Activated T-helper 1 cell treated with anti-CD3 and anti-CD28 coated beads, Interleukin-2, amount 50 U/mL, for 16 hours (primary cell): ENCODE measurements at places on chromosomes 5 and 9.

- DNase-seq = no peak
Observed at GRCh38 chr9:438961-439768, 224.5 kb downstream of the DOCK8 start.

GRCh38 chr9:70959366-70959765 lies 162.1 kb downstream of the TRPM3 start:
- DNase-seq = no peak

DNA sequence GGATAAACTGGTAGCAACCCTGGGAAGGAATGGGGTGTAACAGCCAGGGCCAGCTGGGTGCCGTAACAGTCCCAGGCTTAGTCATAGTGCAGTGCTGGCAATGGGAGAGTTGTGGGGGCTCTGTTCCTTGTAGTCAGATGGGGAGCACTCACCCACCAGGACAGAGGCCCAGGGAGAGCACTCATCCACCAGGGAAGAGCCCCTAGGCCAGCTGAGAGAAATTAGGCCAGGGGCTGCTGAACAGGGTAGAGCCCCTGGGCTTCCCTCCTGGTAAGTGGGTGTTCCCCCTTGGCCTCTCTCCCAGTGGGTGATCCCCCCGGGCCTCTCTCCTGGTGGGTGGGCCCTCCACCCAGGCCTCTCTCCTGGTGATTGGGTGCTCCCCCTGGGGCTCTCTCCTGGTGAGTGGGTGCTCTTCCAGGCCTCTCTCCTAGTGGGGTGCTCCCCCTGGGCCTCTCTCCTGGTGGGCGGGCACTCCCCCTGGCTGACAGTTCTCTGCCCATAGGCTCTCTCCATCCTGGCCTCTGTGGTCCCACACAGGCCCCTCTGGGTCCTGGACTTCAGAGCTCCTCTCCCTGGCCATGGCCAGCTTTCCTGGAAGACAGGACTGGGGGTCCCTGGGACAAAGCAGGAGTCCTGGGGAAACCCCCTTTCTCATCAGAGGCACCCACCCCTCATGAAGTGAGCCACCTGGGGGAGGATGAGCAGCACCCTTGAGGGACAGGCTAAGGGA lies 13.4 kb downstream of the FGD3 start:
- DNase-seq = no peak

- DNase-seq = no peak
Observed at GRCh38 chr5:95895771-95896170, 65.9 kb downstream of the ELL2 start.

GRCh38 chr5:123549256-123549904 lies 37.4 kb downstream of the CSNK1G3 start:
- DNase-seq = peak; percentile 14

DNA sequence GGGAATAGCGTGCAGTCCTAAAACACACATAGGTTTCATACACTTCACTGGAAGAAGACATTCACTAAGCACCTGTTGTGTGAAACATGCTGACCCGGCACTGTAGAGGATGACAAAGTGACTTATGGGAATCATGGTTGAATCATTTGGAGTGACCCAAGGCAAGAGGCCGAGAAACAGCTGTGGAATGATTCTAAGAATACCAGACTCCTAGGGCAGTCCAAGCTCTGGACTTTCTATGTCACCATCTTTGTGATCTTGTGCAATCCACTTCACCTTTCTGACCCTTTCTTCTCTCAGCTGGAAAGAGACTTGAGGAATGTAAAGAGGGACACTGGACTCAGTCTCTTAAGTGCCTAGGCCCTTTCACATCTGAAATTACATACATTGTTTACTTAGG lies 13.1 kb downstream of the MSANTD3 start:
- DNase-seq = no peak

- DNase-seq = no peak
Observed at GRCh38 chr9:94921656-94922055, 195.2 kb downstream of the AOPEP start.

GRCh38 chr9:3177146-3177761 lies 333.4 kb upstream of the PUM3 start:
- DNase-seq = no peak

GRCh38 chr5:14489643-14490042 lies 91.9 kb upstream of the OTULINL start:
- no peak for DNase-seq

- DNase-seq = no peak
Observed at GRCh38 chr5:55993013-55993412, 1.8 kb downstream of the IL6ST start.

DNA sequence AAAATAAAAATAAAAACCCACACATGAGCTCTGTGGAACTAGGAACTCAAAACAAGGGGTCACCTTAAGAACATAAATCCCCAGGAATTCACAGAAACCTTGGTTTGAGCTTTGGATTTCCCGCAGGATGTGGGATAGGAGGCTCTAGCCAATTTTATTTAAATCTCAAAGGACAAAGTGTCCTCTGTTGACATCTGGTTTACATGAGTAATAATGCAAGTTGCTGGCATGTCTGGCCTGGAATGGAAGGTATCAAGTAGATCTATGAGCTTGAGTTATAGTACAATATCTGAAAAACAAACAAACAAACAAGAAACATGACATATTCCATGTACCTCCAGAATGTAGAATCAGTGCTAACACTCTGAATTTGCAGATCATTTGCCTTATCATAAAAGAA lies 94.2 kb upstream of the SLIT3 start:
- no peak for DNase-seq

DNA sequence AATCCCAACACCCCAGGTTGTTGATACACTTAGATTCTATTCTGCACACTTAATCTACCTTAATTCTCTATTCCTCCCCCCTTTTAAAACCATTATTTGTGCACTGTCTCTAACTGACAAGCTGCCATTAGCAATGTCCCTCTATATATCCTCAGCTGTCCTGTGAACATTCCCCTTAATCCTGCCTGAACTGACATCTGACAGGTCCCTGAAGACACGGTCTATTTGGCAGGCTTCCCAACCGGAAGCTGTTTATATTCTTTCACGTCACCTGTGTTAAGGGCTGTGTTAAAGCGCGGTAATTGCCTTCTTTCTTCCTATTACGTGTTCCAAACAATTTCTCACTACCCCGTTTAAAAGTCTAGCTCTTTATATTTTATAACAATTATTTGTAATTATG lies 277.3 kb downstream of the CDH9 start:
- no peak for DNase-seq

DNA sequence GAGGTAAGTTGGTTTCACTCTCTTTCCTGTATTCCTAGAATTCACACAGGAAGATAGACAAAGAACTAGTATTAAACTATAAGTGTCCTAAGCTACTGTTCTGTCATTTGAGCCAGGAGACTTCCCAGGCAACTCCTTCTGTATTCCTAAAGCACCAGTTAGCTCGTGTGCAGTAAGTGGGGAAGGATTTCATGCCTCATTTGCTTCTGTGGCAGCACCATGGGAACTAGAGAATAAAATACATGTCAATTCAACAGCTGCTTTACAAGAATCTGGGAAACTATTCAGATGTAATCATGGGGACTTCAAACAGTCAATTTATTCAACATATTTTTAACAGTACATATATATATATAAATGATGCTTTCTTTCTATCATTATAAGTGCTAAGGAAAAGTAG lies 762.3 kb downstream of the PRELID2 start:
- DNase-seq = no peak

DNA sequence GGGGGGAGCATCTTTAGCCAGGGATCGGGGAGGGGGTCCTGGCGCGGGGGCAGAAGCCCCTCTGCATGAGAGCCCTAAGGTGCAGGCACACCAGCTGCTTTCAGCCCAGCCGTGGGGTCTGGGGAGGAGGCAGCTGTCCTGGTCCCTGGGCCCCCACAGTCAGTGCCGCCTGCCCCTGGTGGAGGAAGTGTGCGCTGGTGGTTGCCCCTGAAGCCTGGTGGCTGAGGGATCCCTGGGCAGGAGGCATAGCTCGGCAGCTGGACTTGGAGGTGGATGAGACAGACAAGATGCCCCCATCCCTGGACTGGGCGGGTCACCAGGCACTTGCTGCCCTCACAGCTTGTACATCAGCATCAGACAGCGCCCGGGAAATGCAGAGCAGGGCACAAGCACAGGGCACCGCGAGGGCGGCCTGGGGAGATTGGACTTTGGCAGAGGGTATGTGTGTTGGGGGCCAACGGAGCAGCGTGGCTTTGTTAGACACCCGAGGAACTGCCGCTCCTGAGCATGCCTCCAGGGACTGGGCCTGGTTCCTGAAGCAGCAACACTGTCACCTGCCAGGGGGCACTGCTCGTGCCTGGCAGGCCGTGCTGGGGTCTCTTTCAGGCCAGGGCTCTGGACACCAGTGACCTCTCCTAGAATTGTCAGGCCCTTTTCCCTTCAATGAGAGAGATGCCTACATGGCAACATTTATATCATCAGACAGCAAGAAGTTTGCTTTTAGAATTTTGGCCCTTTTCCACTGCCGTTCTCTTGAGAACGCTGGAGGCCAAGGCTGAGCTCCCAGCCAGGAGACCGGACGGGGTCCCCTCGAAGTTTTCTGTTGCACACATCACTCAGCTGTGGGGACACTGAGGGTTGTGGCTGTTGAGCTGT lies 41.9 kb upstream of the CTSL start:
- no peak for DNase-seq

DNA sequence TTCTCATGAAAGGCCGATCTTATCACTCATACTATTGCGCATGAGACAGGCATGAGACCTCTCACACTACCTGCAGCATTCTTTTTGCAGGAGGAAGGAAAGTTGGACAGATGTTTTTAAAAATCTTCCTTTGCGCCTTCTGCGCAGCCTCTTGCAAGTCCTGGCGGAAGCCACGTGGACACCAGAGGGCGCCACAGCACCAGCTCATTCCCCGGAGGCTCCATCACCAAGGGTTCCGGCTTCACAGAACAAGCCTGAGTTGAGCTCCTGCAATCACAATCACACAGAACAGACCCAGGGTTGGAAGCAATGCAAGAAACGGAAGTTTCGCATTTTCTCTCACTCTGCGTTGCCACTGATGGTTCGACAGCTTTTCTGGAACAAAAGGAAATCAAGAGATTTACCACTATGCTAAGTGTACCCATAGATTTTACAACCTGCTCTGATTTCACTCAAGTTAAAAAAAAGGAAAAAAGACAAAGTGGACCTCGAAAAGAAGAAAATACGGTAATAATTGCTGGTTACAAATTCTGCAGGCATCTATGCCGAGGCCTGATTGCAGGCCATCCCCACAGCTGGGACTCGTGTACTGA lies 304.7 kb upstream of the MSX2 start:
- DNase-seq = peak; percentile 76

DNA sequence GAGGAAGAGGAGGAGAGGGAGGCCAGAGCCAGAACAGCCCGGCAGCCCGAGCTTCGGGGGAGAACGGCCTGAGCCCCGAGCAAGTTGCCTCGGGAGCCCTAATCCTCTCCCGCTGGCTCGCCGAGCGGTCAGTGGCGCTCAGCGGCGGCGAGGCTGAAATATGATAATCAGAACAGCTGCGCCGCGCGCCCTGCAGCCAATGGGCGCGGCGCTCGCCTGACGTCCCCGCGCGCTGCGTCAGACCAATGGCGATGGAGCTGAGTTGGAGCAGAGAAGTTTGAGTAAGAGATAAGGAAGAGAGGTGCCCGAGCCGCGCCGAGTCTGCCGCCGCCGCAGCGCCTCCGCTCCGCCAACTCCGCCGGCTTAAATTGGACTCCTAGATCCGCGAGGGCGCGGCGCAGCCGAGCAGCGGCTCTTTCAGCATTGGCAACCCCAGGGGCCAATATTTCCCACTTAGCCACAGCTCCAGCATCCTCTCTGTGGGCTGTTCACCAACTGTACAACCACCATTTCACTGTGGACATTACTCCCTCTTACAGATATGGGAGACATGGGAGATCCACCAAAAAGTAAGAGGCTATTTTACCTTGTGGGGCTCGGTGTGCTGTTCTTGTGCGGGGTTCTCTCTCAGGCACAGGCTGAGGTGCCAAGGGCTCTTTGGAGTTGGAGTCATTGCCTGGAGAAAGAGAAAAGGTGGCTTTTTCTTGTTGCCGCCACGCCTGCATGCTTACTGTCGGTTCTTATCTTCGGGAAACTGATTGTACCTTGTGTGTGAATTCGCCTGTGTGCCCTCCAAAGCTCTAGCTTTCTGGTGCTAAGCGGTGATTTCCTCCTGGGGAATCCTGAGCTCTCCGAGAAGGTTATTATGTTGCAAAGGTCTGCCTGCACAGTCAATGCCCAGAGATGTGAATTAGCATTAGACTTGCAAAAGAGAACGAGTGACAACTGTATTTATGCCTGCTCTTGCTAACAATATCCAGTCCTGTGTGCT lies at the start of gene ISL1:
ISL1 (plus strand) TSS at position 318 of the 991 bp plus-strand sequence; CDS start at position 542, 224 bp downstream.
- no peak for DNase-seq

DNA sequence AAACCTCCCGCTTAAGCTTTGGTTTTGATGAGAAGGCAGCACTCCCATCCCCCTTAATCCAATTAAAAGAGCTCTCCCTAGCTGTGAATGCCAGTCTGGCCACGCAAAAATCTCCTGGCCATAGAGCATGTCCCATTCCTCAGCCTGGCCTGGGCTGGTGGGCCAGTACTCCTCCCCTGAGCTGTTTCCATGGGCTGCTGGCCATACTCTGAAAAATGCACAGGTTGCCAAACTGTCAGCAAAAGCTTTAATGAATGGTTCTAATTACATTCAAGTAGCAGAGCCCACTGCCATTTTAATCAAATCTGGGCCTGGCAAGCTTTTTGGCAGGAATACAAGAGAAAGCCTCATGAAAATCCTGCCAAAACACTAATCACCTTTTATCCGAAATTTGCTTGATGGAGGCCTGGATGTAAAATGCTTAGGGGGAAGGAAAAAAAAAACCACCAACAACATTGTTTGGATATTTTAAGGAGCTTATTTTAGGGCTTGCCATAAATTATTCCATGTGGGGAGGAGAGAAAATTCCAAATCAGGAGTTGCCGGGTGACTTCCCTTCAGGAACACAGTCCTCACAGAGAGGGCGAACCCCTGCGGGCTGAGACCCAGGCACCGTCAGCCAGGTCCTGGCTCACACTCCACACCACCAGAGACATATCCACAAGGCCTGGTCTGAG lies 243.3 kb downstream of the SEC61B start:
- DNase-seq = no peak

DNA sequence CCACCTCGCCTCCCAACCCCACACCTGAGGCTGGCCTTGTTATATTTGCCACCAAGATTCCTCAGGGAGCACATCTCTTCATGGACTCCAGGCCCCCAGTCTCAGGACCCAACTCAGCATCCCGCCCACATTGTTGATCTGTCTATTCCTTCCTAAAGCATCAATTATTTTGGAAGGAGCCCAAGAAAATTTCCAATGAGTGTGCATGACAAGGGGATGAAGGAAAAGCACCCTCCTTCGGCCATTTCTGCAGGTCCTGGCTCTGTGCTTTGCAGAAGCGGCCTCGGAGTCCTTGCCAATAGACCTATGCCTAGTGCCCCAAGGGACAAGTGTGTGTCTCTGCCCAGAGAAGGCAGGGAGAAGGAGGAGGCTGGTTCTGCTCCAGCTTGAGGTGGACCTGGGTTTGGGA lies 273.2 kb downstream of the GADD45G start:
- DNase-seq = no peak
